ENCODE measurements at places on chromosomes 6 and 20.

GRCh38 chr6:151101161-151101815 lies 138.5 kb upstream of the AKAP12 start:
- no peak for DNase-seq

GRCh38 chr6:33755070-33755869 lies 8.6 kb upstream of the IP6K3 start:
- DNase-seq = no peak

DNA sequence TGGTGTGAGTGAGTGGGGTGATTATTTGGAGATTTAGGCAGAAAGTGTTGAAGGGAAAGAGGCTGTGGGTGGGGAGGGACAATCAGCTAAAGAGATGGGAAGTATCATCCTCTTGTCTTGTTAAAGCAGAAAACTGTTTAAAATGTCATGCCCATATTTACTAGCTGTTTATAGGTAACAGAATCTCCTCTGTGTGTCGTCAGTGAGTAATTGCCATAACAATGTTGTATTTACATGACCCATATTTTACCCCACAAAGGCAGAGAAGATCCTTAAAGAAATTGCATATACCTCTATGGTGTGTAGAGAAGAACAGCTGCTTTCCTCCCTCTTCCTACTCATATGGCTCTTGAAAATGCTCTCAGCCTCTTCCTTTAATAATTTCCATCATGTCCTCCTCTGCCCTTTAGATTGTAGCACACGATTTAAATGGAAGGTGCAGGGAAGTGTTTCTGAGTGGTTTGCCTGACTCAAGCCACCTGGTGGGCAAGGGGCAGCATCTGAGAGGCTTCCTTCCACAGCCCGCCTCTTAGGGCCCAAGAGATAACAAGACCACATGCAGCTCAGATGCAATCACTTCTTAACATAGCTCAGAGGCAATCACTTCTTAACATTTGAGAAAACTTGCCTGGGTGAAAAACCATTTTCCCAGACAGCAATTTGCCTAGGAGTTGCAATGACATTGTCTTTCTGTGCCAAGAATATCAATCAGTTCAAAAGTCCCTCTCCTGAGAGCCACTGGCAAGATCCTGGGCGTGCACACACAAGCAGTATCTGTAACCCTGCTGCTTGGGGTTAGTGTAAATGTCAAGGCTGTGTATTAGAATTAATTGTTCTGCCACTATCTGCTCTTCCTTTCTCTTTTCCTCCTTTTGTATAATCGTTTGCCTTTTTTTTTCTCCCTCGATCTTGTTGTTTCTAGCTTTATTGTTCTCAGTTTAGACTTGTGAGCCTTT lies 44.1 kb upstream of the EDN1 start:
- DNase-seq = no peak

DNA sequence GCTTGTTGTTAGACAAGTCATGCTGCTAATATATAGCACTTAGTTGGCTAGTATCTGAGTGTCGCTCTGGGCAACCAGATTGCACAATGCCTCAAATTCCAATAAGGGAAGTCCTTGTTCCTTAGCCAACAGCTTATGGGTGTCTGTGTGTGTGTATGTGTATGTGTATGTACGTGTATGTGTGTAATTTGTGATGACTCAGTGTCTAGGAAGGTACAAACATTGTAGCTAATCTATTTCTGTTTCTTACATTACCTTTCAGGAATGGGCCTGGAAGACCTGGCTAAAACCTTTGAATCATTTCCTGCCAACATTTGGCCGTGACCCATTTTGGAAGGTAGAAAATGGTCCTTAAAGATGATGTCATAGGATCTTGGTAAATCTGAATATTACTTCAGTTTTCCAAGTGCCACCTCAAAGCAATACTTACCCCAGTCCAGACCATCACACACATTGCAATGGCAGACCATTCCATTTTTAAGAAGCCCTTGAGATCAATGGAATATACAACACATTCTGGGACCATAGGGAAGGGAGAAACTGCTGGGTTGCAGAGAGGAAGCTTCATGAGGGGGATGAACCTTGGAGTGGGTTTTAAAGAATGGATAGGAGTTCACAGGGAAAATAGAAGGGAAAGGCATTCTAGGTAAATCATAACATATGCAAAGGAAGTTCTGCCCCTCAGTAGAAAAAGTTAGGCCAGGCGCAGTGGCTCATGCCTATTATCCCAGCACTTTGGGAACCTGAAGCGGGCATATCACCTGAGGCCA lies 25.1 kb downstream of the NEDD9 start:
- DNase-seq = peak; percentile 100

- no peak for DNase-seq
Measured at GRCh38 chr6:53566755-53567154, 21.9 kb upstream of the GCLC start.

DNA sequence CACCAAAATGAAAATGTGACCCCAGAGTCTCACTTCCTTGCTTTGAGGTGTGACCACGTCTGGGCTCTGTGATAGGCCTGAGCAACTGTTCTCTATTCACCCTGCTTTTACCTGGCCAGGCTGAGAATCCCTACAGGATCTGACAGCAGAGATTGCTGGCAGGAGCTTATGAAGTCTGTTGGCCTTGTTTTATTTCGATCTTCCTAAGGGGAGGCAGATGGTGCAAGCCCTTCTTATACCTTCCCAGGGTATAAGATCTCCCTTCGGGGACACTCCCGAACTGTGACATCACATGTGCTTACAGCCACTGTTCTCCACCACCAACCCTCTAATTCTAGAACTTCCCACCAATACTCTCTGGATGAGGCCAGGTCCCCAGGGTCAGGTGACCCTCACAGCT lies 26.8 kb downstream of the MYT1 start:
- no peak for DNase-seq

DNA sequence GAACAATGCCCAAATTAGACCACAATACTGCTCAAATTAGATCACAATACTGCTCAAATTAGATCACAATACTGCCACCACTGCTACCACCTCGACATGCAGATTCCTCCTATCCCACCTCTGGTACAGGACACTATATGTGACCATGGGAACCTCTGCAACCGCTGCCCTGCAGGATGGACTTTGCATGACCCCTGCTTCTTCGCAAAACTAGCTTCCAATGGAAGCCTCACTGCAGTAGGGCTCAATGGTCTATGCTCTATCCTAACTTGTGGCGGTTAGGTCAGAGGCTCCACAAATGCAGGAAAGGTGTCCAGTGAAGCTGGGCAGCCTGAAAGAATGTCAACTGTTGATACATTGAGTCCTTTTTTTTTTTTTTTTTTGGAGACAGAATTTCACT lies 7.8 kb upstream of the TXNDC5 start:
- DNase-seq = no peak

- no peak for DNase-seq
Measured at GRCh38 chr20:51062065-51062464, 39.2 kb upstream of the KCNG1 start.

DNA sequence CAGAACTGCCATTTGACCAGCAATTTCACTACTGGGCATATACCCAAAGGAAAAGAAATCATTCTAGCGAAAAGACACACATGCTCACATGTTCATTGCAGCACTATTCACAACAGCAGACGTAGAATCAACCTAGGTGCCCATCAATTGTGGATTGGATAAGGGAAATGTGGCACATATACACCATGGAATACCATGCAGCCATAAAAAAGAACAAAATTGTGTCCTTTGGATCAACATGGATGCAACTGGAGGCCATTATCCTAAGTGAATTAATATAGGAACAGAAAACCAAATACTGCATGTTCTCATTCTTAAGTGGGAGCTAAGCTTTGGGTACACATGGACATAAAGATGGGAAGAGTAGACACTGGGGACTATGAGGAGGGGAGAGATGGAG lies 16.1 kb downstream of the RAET1E start:
- no peak for DNase-seq

DNA sequence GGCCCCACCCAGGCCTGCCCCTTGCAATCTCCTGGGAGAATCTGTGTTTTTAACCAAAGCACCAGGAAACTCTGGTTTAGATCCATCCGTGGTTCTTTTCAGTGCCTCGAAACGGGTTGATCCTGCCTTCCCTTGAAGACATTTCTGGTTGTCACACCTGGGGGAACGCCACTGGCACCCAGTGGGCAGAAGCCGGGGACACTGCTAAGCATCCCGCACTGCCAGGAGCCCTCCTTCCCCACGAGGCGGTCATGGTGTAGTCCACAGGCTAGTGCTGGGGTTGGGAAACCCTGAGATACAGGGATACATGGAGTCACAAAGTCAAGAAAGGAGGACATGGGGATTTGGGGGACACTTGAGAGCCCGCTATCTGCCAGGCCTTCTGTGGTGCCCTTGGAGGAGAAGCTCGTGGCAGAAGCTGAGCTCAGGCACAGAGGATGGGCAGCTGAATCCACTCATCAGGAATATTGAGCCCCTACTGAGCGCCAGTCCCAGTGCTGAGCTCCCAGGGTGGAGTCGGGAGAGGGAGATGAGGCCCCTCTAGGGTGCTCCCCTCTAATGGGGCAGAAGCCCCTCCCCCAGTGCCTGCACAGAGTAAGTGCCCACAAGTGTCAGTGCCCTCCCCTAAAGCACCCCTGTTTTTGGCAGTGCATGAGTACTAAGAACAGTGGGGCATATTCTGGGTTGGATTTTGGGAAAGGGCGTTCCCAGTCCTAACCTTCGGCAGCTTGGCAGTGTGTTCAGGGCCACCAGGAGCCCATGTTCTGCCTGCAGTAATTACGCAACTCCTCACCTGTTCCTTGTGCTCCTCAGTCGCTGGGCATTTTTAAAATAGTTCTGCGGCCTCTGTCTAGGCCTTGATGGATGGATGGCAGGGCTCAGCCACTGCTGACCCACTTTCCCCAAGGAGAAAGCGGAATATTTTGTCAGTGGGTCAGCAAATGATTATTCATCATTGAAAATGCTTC lies 25.6 kb upstream of the PHACTR3 start:
- DNase-seq = no peak

- no peak for DNase-seq
Measured at GRCh38 chr6:149823013-149823412, 41.1 kb downstream of the LRP11 start.

DNA sequence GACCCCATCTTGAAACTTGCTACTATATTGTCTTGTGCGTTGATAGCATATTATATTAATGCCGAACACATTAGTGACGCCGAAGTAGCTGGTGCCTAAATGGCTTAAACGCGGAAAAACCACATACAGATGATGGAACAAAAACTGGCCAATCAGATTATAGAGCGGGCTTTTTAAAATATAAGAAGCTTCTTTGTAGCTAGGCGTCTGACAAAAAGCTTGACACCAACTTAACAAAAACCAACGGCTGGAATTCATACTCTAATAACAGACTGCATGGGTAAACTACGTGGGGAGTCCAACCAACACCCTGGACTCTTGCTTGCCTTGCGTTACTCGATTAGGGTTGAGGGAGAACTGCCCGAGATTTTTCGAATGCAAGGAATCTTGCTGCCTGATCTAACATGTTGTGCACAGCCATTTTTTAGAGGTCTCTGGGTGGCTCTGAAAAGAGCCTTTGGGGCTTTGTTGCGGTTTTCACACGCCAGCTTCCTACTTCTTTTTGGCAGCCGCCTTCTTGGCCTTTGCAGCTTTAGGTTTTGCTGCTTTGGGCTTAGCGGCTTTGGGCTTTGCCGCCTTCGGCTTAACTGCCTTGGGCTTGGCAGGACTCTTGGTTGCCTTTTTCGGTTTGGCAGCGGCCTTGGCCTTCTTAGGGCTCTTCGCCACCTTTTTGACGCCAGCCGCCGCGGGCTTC lies 45.7 kb downstream of the OR2B2 start:
- DNase-seq = no peak

DNA sequence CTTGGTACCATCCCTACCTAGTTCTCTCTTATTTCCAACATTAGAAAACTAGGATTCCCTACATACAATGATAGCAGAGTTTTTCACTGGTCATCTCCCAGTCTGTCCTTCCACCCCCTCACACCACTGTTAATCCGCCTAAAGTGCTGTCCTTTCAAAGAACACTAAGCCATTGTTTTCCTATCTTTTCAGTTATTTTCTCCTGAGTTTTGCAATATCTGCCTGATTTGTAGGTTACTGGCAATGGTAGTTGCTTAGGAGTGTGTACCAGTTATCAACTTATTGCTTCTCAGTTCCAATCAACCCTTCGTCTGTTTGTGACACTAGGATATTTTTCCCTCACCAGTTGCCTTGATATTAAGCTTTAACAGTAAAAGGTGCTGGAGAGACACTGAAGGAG lies 135.0 kb downstream of the EPM2A start:
- DNase-seq = no peak

GRCh38 chr20:19911810-19912382 lies 105.3 kb upstream of the NAA20 start:
- no peak for DNase-seq

Measured in non-pigmented ciliary epithelial cell (primary cell).